Central memory CD4-positive, alpha-beta T cell (primary cell): ENCODE measurements at places on chromosomes 2 and 18.

- DNase-seq, result no peak
Measured at GRCh38 chr2:9760902-9761228, 82.4 kb upstream of the TAF1B start.

GRCh38 chr2:9113262-9113661, 93.3 kb upstream of the ASAP2 start:
- no peak for DNase-seq

DNA sequence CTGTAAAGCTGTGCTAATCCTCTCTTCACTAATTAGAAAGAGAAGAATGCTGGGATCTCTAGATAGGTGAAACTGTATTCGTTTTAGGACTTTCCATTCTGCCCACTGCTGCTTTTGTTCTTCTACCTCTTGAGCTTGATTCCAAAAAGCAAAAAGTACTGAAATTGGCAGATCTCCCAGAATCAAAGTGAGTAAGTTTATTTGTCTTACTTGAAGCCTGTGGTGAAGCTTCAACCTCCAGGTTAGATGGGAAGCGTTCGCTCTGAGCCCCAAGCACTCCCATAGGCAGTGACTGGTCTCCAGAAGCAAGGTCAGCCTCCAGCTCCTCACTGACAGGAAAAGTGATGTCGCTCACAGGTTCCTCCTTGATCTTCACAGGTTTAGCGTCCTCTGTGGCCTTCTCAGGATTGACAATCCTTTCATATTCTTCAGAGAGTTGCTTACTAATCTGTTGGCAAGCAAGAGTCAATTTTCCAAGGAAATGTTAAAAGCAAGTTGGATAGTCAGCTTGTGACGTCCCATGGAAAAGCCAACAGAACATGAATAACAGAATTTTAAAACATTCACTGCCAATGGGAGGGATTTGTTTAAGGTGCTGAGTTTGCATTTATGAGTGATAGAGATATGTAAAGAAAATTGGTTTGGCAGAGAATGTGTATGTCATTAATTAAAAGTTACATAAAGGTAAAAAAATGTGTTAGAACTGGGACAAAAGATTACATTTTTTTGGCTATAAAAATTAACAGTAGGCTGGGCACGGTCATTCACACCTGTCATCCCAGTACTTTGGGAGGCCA, 8.1 kb downstream of the SUPT7L start:
- no peak for DNase-seq

DNA sequence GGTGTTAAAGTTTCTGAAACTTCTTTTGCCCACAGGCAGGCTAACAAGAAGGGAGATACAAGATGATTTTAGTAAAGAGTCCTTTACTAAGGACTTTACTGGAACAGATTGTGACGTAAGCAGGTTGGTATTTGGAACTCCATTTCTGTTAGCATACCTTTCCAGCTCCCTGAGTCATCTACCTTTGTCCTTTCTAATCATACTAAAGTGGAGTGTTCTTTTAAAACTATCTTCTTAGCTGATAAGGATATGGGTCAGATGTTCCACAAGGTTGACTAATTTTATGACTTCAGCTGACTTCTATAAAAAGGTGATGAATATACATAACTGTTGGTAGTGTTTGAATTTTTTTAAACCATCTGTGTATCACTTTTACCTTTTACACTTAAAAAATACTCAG, 21.1 kb downstream of the UGP2 start:
- no peak for DNase-seq

DNA sequence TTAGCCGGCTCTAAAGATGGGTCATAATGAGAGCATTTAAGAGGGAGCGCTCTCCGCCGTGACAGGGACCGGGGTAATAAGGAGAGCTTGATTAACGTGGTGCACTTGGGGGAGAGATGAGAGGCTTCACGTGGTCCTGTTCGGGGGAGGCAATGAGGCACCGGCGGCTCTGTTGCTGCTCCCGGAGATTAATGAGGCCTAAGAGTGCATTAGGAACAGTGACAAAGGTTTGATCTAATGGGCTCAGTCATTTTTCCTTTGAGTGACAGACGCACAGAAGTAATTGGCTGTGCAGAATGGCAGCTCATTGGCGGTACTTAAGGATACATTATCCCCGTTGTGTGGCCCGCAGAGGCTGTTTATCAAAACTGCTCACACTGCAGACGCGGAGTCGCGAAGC, 250.7 kb downstream of the GBX2 start:
- no peak for DNase-seq
